Activated CD4-positive, alpha-beta T cell treated with anti-CD3 and anti-CD28 coated beads, Interleukin-2, amount 50 U/mL, for 48 hours (primary cell): ENCODE measurements at places on chromosomes 2 and 18.

DNA sequence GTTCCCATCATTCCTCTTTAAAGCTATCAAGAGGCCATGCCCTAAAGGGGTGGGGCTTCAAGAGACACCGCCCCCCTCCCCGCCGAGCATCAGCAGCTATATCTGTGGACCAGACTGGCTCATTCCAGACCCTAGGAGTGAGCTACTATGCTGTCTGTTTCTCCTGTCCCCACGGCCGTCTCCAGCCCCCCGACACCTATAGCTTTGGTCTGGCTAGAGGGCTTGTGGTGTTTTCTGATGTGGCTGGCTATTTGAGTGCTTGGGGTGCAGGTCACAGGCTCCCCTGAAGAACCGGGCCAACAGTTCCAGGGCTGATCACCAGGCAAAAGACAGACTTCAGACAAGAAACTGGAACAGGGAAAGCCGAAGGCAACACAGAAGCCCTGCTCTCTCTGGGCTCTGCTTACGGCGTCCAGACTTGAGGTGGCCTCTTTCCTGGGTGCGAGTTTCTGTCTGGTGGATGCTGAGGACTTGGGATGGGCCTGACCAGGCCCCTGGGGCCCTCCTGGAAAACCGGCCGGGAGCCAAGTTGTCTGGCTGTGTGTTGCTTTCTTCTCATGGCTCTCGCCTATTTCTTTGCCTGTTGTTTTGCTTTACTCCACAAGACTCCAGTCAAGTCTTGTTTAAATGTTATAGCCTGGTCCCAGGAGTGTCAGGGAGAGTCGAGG lies 83.6 kb downstream of the KLHL29 start:
- DNase-seq, result no peak

DNA sequence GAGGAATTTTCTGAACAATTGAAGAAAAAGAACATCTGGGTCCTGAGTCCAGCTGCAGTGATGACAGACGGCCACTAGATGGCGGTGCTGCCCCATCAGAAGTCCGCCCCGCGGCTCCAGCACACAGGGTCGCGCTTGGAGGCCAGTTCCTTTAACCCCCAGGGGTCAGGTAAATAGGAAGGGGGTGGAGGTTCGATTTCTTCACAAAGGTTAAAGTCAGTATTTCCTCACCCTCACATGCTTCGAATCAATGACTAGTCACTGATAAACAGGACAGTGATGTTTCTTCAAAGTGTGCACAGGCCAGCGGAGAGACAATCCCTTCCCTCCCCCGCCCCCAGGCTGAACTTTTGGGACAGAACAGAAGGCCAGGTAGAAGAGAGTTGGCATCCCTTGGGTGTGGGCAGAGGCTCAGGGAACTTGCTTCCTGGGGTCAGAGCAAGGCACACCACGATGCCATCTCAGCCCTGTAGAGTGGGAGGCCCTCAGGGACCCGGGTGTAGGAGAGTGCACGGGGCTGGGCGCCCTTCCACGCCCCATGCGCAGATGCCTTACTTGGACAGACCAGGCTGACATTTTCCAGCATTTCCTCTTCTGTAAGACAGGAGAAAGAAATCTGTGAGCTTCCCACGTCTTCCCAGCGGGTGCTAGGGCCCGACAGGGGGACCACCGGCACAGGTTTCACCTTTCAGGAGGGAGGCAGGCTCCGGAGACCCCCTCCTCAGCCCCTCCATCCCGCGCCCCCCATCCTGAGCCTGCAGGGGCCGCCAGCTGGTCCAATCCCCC lies 722 bp downstream of the APOB start:
- DNase-seq, result peak; percentile 61

DNA sequence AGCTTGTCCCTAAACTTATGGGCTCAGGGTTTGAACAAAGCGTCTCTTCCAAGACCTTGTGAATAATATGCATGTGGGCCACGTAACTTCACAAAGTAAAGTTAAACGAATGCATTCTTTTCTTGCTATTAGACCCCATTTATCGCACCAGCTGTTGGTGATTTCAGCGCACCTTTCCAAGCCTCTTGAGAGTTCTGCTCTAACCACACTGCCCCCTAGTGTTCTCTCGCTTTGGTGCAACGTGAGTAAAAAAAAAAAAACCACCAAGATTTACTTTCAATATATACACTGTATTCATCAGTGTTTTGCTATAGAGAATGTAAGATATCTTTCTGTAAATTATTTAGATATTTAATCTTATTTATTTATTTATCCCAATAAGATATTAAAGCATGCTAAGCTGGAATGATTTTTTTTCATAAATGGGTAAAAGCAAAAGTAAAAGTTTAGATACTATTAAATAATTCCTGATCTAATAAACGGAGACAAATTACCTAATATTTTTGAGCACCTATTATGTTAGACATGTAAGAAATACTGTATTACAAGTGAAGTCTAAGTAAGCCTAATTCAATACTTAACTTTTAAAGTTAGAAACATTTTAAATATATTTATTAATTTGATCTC lies 459.5 kb downstream of the DLGAP1 start:
- peak; percentile 65 for DNase-seq

DNA sequence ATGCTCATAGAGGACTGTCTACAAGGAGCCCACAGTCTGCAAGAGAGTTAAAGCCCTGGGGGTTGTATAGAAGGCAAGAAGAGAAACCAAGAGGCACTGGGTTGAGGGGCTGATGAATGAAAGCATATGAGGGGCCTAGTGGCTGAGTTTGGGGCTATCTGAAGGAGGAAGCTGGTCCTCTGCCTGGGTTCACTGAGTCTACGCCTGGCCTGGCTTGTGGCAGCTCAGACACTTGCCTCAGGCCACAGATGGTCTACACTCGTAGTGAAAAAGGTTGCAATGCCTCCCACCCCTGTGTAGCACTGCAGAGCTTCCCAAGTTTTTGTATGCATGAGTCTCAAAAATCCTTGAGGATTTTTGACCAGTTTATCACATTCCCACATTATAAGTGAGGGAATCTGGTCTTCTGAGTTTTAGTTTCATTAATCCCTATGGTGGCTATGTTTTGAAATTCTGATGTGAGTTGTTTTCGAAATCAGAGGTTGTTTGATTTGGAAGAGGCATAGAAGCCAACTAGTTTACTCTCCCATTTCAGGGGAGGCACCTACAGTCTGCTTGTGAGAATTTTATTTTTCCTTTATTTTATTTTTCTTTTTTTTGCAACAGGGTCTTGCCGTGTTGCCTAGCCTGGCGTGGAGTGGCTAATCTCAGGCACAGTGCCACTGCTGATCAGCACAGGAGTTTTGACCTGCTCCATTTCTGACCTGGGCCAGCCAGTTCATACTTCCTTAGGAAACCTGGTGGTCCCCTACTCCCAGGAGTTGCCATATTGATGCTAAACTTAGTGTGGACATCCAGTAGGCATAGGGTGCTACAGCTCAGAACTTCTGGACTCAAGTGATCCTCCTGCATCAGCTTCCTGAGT lies 10.0 kb downstream of the MYCN start:
- DNase-seq, result no peak

GRCh38 chr2:17936599-17936998 lies 58.1 kb downstream of the KCNS3 start:
- DNase-seq, result no peak

- peak; percentile 71 for DNase-seq
Observed at GRCh38 chr2:60581433-60582282, 28.2 kb upstream of the BCL11A start.

DNA sequence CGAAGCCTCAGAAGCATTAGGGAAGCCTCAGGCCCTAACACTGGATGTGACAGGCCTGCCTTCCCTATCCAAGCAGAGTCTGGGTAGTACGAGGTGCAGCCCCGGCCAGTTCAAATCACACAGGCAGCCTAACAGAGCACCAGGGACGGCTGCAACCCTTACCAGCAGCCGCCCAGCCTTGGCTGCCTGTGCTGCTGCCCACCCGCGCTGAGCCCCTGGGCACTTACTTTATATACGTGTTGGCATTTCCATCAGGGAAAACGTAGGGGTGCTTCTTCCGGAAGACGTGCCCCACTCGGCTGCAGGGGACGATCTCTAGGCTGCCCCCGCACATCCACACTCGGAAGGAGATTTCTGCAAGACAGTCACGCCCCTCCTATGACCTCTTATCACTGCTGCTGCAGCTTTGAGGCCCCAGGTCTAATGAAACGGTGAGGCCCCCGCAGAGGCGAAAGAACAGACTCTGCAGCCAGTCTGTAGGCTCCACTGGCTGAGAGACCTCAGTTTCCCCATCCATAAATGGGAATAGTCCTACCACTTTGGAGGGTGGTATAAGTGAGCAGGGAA lies 124.7 kb upstream of the CAPN13 start:
- no peak for DNase-seq

- no peak for DNase-seq
Observed at GRCh38 chr2:130807659-130808385, 28.9 kb upstream of the ARHGEF4 start.

DNA sequence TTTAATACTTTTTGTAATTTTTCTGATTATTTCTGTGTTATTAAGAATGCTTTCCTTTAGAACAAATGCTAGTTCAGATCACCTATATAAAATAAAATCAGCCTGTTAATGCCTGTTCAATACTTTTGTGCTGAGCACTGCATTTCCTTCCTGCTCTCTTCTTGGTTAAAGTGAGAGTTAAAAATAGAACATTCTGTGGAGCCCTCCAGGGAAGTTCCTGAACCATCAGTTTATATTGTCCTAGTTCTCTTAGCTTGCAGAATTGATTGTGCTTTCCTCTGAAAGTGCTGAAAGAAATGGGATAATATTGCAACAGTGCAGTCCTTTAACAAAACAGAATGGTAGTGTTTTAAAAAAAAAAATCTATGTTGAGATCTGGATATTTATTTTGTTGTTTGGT lies 74.6 kb upstream of the UBXN4 start:
- DNase-seq, result no peak

DNA sequence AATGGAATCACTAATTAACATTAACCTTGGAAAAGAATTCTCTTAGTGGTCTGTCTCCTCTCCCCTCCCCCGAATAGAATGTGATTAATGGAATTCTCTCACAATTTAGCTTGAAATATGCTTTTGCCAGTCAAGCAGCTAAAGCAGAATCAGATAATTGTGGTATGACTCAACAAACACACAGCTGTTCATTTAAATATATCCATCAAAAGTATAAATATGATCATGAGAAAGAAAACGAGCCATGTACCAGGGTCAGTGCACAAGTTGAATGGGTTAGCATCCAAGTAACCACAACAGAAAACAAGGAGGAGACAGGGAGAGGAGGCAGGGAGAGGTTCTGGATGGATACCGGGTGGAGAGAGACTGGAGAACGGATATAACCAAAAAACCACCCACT lies 66.9 kb downstream of the ACVR1 start:
- no peak for DNase-seq

DNA sequence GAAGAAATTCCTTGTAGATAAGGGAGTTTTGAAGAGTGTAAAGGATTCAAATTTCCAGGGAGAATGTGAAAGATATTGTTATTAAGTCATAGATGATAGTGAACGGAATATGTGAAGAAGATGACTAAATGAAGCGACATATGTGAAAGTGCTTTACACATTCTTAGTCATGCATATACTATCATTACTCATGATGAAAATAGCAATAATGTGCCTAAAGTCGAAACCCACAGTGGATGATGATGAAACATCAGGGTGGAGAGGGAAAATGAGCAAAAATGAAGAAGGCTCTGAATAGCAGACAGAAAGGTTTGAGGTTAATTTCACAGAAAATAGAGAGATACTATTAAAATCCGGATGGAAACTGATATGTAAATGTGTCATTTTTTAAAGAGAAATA lies 1237.1 kb downstream of the LRP1B start:
- DNase-seq, result no peak

- no peak for DNase-seq
Observed at GRCh38 chr2:226683196-226683595, 116.4 kb downstream of the IRS1 start.

GRCh38 chr2:14533131-14533757 lies 99.3 kb upstream of the LRATD1 start:
- no peak for DNase-seq

GRCh38 chr18:37392648-37393047 lies 172.9 kb downstream of the CELF4 start:
- DNase-seq, result no peak

DNA sequence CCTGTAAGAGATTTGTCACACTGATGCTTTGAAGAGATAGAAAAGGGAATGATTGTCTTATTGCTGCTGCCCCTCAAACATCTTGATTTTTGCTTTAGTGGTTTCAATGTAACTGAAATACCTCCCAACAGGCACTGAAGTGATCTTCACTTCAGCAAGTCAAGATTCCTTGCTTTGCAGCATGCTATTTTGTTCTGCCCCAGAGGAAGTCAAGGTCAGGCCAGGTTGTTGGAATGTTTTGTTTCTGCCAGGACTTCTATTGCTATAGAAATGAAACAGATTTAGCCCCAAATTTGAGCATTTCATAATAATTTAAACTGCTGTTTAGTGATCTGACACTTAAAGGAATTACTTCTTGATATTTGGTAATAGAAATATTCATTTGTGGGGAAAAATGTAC lies 277.6 kb downstream of the ZNF804A start:
- DNase-seq, result no peak

GRCh38 chr2:99775585-99775984 lies 285.8 kb upstream of the REV1 start:
- no peak for DNase-seq

DNA sequence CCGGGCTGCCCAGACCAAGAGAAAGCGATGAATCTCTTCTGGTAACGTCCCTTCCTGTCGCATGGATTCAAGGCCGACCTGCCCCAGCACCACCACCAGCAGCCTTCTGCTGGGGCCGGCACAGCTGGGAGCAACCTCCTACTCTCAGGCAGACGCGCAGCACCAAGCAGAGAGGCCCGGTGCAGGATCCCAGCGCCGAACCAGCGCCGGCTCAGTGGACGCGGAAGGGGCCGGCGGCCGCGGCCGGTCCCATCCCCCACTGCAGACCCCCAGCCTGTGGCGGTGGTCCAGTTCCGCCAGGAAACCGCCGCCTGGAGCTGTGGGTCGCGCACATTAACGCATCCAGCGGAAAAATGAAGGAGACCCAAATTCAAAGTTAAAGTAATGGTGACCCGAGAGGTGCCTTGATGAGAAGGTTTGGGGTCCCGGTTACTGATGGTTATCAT lies 525 bp upstream of the MAL start:
- peak; percentile 25 for DNase-seq

DNA sequence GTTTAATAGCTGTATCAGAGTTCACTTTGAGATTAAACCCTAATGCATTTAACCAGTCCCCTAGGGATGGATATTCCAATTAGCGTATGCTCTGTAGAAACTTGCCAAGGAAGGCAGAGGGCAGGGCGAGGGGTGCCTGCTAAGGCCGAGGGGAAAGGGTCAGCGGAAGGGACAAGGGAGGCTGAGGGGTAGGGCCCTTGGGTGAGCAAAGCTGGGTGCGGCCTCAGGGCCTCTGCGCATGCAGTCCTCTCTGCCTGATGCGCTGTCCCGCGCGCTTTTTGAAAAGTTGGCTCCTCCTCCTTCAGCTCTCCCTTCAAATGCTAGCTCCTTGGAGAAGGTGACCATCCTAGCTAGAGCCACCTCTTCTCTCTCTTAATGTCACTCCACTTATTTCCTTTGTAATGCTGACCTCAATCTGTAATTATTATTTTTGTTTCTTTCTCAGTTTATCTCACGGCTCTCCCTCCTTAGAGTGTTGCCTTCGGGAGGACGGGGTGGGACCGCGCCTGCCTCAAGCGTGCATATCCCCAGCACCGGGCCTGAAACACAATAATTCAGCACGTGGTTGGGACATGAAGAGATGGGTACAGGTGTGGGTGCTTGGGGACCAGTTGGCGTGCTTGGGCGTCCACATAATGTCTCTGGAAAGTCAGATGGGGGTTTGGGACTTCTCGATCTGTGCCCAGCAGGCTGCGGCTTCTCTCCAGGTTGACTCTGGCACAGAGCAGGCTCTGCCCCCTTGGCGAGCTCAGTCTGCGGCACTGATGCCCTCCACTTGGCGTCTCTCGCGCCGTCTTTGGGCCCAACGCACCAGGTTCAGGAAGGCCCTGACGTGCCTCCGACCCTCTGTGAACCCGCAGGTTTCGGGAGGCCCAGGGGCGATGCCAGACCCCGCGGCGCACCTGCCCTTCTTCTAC lies 10.0 kb downstream of the ZAP70 start:
- no peak for DNase-seq
